ENCODE measurements at places on chromosomes 3 and 15.

GRCh38 chr15:29813009-29813408, 9.3 kb downstream of the TJP1 start:
- DNase-seq = no peak

GRCh38 chr15:100284701-100285100, 57.1 kb downstream of the ADAMTS17 start:
- no peak for DNase-seq

DNA sequence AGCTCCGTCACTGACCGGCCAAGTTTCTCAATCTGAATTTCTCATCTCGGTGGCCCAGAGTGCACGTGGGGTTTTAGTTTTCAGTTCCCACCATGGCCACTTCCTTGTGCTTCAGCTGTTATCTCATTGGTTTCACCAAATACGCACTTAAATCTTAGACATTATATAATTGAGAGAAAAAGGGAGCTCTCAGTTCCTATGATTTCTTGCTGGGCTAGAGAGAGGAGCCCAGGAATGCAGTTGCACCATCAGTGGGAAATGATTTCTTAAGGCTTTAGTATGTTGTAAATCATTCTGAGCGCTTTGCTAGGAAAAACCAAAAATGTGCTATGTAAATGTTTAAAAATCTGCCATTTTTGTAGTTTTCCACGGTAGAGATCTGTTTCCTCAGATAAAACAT, 53.2 kb downstream of the OXNAD1 start:
- no peak for DNase-seq

GRCh38 chr15:67480741-67481140, 40.2 kb upstream of the C15orf61 start:
- DNase-seq = no peak

DNA sequence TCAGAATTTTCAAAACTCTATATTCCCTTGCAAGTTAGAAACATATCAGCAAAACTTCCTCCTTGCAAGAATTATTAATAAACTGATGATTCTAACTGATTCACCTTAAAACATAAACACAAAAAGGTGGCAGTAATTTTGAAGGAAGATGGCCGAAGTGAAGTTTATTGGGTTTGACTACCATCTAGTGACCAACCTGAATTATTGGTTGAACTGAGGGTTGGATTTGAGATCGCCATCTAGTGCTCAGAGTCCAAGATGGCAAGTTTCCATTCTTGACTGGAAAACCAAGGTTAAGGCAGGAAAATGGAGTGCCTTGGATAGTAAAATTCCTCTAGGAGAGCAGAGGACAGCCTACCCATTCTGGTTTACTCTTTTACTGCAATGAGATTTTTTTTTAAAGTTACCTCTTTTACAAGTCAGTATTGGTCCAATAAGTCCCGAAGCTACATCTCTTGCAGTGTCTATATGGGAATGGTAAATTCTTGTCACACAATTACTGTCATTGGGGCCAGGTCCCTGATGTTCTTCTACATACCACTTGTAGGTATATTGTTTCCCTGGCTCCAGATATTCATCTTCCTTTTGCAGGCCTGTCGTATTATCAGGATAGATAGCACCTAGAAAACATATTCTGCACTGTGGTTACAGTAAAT, 51.6 kb upstream of the CP start:
- peak; percentile 54 for DNase-seq

DNA sequence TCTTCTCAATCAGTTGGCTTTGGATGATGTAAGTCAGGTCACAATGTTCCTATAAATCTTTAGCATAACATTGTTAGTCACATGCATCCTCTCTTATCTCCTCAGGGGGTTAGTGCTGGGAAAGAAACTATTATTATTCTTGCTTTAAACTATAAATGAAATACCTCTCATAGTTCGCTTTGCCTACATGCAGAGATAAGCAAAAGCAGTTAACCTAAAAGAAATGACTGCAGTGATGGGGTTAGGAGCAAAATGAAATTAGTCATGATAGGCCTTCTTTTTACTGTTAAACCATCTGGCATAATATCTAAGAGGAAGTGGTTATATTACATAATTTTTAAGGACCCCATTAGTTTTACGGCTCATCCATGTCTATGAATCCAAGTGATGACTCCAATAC, 91.7 kb upstream of the IGSF10 start:
- DNase-seq = no peak

GRCh38 chr15:75695220-75695619, 17.4 kb downstream of the CSPG4 start:
- no peak for DNase-seq

GRCh38 chr3:100149713-100150415, 35.6 kb upstream of the FILIP1L start:
- DNase-seq = no peak

GRCh38 chr3:123799544-123800361, 84.4 kb downstream of the MYLK start:
- DNase-seq = no peak

DNA sequence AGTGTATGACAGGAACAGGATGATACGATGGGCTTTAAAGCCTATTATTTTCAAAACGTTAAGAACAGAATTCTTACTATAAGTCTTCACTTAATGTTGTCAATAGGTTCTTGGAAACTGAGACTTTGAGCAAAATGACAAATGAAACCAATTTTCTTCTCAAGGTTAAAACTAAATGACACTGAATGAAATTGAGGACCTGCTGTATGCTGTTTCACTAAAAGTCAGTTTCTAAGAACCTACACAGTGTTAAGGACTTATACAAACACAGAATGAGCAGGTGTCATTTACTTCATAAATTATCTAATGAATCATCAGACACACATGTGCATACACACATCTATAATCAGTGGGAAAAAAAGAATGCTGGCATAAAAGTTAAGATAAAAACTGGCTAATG, 106.9 kb downstream of the RFTN1 start:
- DNase-seq = no peak

DNA sequence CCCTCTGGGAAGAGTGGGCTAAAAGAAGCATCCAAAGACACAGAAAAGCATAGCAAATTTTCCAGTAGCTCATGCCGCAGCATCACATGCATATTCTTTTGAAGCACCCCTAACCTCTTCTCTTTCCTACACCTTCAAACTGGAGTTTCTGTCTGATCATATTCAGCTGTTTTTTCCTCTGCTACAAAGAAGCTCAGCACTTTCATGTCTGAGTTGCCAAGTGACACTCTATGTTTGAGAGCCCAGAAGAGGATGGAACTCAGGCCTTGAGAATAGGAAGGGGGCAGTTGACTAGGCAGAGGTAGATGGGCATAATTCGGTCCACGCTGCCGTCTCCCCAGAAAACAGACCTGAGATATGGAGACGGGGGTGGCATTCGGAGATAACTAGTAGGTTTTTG, 489.6 kb upstream of the NR2F2 start:
- no peak for DNase-seq

DNA sequence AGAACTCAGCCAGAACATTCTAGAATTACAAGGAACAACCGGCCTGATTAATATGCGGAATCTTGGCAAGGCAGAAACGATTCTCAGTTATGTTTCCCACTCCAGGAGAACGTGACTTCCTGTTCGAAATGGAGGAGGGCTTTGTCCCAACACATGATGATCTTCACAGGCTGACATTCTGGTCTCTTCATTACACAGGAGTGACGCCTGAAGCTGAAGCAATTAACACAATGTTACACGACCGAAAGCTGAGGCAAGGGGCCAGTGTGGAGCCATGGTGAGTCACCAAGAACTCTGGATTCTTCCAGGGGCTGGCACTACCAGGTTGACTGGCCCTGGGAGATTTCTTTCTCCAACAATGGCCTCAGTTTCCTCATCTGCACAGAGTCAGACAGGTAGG, 40.9 kb downstream of the RFTN1 start:
- no peak for DNase-seq

DNA sequence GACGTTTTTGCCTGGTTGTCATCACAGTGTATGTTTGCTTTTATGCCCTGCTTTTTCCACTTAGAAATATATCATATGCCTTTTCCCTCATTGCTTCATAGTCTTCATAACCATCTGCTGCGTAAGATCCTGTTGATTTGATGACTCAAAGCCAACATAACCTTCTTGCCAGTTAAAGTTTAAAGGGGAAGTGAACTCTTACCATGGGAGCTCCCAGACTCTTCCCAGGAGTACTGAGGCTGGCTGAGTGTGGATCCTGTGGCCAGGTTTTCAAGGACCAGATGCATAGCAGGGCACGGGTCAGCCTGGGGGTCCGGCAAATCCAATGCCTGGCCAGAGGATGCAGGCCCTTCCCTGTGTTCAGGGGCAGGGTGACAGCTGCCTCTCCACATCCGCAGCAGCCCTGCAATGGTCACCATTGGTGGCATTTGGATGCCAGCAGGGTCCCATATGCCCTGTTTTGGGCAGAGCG, 42.0 kb upstream of the SACM1L start:
- DNase-seq = no peak

DNA sequence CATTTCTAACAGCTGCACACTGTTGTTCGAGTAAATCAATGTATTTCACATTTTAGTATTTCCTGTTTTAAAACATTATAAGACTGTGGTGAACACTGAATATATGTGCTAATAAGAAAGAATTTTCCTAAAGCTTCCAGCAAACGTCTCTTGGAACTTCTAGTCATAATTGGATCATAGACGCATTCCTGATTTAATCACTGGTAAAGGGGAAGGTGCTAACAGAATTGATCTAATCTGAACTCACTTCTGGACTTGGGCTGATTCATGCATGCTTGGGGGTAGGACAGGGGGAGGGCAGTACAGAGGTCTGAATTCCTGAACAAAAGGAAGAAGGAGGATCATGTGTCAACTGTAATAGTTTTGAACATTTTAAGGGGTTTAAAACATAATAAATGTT, 7.3 kb upstream of the LEKR1 start:
- no peak for DNase-seq

GRCh38 chr3:104458657-104459056, 908.1 kb upstream of the ALCAM start:
- no peak for DNase-seq

- no peak for DNase-seq
These were observed 110.4 kb upstream of the GMNC start for GRCh38 chr3:190972840-190973270.

DNA sequence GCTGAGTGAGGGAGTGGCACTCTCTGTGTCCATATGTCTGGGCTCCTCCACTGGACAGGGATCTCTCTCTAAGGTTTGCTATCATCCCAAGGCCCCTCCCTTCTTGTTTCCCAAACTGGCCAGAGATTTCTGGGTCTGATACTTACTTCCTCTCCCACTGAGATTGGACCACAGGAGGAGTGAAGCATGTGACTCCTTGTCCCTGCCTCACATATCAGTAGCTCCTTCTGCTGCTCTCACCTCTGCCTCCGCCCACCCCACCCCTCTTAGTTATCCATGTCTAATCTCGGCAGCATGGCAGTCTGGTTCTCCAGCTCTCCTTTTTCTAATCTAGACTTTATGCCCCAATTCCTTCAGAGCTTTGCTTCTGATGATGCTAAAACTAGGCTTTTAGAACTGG, 223.1 kb downstream of the RPLP1 start:
- no peak for DNase-seq

- no peak for DNase-seq
These were observed 629 bp downstream of the RPL24 start for GRCh38 chr3:101685870-101686307.

GRCh38 chr3:156172536-156172935, 52.2 kb downstream of the KCNAB1 start:
- DNase-seq = no peak

DNA sequence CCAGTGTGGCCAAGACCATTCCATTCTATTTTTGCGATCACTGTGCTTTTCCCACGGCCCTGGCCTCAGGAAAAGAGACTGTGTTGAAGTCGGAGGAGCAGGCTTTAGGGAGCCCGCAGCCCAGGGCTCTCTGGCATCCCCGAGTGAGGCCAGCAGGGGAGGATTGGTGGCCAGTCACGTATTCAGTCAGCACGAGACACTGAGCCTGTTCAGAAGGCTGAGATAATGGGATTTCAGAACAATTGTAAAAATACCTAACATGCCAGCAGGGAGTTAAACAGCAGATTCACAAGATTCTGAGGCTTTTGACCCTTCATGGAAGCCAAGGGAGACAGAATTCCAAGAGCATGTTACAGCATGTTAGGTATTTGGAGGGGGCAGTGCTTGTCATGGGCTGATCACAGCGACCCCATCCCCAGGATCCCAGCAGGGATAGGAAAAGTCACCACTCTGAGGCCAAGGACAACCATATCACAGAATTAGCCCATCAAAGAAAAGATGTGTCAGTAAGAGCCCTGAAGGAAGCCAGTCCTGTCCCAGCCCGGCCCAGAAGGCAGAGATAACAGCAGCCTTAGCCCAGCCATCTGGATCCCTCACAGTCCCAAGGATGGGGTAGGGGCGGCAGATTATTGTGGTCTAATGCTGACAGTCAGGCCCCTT, 40.6 kb downstream of the AMOTL2 start:
- no peak for DNase-seq

- DNase-seq = no peak
These were observed 346.2 kb downstream of the IGSF11 start for GRCh38 chr3:118688396-118688884.

- DNase-seq = no peak
These were observed 3.1 kb downstream of the GLB1 start for GRCh38 chr3:33093847-33094246.

GRCh38 chr3:146431240-146431639, 38.1 kb downstream of the PLSCR2 start:
- DNase-seq = no peak

- DNase-seq = no peak
These were observed 25.5 kb downstream of the MGLL start for GRCh38 chr3:127796831-127797150.

DNA sequence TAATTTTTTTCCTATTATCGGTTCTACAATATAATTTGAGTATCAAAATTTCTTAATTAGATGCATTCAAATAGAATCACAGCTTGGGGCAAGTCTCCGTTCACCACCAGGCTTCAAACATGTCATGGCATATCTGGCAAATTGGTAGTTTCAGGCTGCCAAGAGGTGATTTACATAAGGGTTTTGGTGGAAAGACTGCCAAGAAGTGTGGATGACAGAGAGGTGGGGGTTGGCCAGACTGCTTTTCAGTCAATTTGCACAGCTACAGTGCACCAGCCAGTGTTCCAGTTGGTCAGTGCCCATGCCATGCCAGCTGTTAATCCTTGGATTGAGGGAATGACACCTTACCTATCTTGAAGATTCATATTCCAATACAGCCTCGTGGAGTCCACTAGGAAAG, 8.4 kb upstream of the GSK3B start:
- DNase-seq = peak; percentile 79

GRCh38 chr3:111509308-111509707, 32.7 kb upstream of the CD96 start:
- DNase-seq = no peak

DNA sequence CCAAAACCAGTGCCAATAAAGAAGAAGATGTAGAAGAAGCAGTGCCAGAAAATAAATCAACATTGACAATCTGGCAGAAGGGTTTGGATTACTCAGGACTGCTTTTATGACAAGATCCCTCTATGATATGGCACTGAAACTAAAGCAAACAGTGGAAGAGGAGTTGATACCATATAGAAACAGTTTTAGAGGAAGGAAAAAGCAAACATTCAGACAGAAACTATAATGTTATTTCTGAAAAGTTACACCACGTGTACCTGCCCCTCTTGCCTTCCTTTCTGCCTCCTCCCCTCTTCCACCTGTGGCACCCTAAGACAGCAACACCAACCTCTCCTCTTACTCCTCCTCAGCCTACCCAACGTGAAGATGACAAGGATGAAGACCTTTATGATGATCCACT, 63.0 kb downstream of the SFMBT1 start:
- DNase-seq = no peak
